ENCODE measurements at places on chromosomes 5 and 9. TPM values are rescaled to one million over a fixed set of nuclear protein-coding genes. Genes with fewer than 3 reads are reported as not detected.

Gene ADRB2
- 1.0 TPM for total RNA-seq

Gene SCGB3A1
- not detected for total RNA-seq

- H3K4me3 ChIP-seq, result no peak overlapping the region
- DNase-seq, result no peak
- no peak overlapping the region for H3K27ac ChIP-seq
- H3K27me3 ChIP-seq, result no peaks in the 10 kb centered on the region
- H3K4me1 ChIP-seq, result no peaks in the 10 kb centered on the region
- no peaks in the 10 kb centered on the region for H3K36me3 ChIP-seq
Measured at GRCh38 chr5:82314964-82315758, 37.0 kb upstream of the RPS23 start.

DNA sequence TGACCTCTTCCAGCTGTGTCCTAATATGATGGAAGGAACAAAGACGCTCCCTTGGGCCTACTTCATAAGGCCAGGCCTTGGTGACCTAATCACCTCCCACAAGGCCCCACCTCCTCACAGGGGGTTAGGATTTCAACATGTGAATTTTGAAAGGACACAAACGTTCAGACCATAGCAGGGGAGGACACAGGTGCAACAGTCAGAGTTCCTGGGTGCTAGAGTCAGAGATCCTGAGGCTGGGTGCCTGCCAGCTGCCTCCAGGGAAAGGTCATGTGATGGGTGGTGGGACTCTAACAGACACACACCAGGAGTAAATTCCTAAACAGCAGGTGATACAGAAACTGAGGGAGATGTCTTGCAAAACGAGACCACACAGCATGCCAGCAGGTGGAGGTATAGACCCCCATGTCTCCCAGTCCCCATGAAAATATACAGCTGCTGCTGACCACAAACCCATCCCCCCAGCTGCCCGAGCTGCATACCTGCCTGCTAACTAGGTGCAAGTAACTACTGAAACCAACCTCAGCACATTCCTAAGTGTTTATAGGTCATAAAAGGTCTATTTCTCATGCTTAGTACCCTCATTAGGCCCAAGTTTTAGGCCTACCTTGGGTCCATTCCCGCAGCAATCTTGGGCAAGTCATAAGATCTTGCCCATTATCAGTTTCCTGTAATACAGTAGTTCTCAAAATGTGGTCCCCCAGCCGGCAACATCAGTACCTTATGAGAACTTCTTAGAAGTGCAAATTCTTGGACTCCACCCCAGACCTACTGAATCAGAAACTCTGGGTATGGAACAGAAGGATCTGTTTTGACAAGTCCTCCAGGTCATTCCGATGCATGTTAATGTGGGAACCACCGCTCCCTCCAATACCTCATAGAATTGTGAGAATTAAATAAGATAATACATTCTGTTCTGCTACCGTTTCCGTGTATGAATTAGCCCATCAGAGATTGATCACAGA lies 245.3 kb downstream of the ENC1 start:
- H3K27ac ChIP-seq, result no peak overlapping the region
- H3K4me1 ChIP-seq, result no peaks in the 10 kb centered on the region
- H3K36me3 ChIP-seq, result no peaks in the 10 kb centered on the region
- H3K4me3 ChIP-seq, result no peak overlapping the region
- H3K27me3 ChIP-seq, result no peaks in the 10 kb centered on the region

DNA sequence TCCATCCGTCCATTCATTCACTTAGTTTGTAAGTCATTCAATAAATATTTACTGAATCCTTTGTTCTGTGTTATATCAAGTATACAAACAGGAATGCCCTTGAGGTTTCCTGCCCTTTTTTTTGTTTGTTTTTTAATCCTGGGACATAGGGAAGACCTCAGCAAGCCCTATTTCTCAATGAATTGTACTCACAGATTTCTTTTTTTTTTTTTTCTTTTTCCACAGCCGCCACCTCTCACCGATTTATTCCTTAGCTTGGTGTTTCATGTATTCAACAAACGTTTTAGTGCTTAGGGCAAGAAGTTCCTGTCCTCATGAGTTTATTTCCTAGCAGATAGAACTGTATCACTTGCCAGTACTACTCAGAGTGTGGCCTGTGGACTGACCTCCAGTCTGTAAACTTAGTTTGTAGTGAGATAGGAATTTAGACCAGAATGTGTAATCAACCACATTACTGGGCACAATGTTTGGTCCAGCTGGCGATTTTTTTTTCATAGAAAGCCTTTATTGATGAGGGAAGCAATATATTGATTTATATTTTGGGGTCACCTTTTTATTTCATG lies 35.4 kb upstream of the C5orf47 start:
- H3K27me3 ChIP-seq, result no peaks in the 10 kb centered on the region
- peaks cover 22% of the 10 kb centered on the region for H3K36me3 ChIP-seq
- H3K4me1 ChIP-seq, result peaks cover 4% of the 10 kb centered on the region
- H3K27ac ChIP-seq, result no peak overlapping the region
- DNase-seq, result peak; percentile 74
- H3K4me3 ChIP-seq, result no peak overlapping the region

DNA sequence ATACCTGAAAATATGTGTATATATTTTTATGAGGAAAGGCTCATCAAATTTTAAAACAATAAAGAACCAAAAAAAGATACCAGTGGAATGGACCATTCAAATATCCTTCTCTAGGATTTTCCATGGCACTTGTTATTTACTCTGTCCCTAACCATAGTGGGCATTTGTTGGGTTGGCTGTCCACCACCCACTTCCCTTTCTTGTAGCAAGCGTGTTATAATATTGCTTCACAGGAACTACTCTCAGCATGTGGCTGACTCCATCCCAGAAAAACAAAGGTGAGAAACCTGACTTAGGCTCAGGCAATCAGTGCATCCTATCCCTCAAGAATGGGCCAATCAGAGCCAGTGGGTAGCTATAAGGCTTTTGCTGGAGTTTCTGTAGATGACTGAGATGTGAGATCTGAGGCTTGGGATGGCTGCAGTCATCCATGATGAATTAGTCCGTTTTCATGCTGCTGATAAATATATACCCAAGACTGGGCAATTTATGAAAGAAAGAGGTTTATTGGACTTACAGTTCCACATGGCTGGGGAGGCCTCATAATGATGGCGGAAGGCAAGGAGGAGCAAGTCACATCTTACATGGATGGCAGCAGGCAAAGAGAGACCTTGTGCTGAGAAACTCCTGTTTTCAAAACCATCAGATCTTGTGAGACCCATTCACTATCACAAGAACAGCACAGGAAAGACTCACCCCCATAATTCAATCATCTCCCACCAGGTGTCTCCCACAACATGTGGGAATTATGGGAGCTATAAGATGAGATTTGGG lies 17.2 kb downstream of the C5orf63 start:
- no peaks in the 10 kb centered on the region for H3K36me3 ChIP-seq
- H3K4me1 ChIP-seq, result no peaks in the 10 kb centered on the region
- H3K4me3 ChIP-seq, result no peak overlapping the region
- no peak overlapping the region for H3K27ac ChIP-seq
- H3K27me3 ChIP-seq, result no peaks in the 10 kb centered on the region

DNA sequence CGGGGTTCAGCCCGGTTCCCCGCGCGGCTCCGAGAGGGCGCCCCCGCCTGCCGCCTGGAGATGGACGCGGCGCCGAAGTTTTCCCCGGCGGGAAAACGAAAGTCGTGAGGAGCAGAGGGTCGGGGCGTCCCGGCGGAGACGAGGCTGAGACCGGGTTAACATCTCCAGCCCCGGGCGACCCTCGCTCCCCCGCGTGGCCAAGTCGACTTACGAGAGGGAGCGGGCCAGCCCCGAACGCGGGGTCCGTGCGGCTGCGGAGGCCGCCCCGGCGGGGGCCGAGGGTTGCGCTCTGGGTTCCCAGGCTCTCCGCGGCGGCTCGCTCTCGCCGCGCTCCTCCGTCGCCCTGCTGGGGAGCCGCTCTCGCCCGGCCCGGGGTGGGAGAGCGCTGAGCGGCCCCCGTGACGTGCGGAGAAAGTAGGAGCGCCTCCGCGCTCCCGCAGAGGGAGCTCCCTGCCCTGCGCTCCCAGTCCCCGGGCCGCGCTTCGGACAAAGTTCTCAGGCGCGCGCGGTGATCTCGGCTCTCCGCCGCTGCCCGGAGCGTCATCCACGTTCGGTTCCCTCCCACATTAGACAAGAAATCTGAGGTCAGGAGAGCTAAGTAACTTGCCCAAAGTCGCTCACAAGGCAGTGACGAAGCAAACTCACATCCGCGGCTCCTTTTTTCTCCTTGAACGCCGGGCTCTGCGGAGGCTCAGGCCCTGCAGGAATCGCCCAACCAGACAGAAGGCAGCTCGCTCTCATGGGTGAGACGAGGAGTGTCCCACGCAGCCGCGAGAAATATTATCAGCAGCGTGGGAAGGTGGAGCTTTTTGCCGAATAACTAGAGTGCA lies 1.2 kb upstream of the GCNT4 start:
- DNase-seq, result no peak
- H3K27ac ChIP-seq, result peak overlapping the region; percentile 51
- peak overlapping the region; percentile 53 for H3K4me3 ChIP-seq
- H3K4me1 ChIP-seq, result peaks cover 8% of the 10 kb centered on the region
- H3K27me3 ChIP-seq, result no peaks in the 10 kb centered on the region

- no peaks in the 10 kb centered on the region for H3K4me1 ChIP-seq
- no peak overlapping the region for H3K27ac ChIP-seq
- no peak overlapping the region for H3K4me3 ChIP-seq
- H3K27me3 ChIP-seq, result no peaks in the 10 kb centered on the region
Measured at GRCh38 chr5:145509336-145510136, 325.6 kb downstream of the PRELID2 start.

DNA sequence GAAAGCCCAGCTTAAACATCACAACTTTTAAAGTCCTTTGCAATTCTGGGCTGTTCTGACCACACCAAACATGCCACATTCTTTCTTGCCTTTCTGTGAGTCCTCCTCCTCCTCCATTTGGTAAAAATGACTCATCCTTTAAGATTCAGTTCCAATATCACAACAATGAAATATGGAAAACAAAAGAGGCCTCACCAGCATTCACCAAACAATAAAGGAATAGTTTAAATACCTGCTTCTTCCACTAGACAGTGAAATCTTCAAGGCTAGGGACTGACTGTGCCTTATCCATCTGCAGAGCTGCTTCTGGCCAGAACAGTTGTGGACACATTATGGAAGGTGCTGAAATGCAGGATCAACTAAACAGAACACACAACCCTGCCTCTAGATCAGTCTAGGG lies 36.0 kb downstream of the NR6A1 start:
- peak overlapping the region; percentile 2 for H3K27ac ChIP-seq
- no peak for DNase-seq
- no peak overlapping the region for H3K4me3 ChIP-seq
- peaks cover 33% of the 10 kb centered on the region for H3K4me1 ChIP-seq

Gene BTNL9
- 37.5 TPM for total RNA-seq

GRCh38 chr9:36492865-36493264 lies 79.8 kb upstream of the MELK start:
- H3K36me3 ChIP-seq, result no peaks in the 10 kb centered on the region
- H3K27me3 ChIP-seq, result no peaks in the 10 kb centered on the region
- no peak overlapping the region for H3K4me3 ChIP-seq

Gene OLFML2A
- 44.5 TPM for total RNA-seq

DNA sequence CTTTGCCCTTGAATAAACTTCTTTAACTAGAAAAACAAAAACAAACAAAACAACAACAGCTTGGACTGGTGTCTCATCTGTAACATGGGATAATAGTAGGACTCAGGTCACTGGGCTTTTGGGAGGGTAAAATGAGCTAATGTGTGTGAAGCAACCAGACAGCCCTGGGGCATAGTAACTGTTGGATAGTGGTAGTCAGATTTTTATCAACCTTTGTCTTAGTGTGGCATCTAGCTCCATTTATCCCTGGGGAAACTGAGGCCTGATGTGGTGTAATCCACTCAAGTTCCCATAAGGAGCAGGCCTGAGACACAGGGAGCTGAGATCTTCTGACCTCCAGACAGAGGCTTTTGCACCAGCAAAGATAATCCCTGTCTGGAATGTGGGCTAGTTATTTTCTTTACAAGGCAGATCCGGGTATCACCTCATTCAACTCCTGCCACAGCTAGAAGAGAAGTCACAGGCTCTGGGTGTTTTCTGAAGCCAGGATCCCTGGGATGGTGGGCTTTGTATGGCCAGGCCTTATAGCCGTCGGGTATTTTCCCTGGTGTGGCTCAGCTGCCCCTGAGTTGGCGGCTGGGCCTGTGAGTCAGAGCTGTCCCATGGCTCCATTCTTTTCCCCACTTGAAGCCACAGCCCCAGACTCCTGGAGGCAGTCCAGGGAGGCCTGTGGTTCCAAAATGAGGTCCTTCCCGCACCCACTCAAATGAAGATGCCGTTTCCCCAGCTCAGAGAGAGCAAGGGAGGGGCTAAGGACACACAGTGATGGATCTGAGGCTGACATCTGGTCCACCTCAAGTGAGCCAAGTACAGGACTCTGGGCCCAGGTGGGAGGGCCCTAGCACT lies 26.1 kb upstream of the CSF1R start:
- no peak overlapping the region for H3K4me3 ChIP-seq
- H3K27ac ChIP-seq, result no peak overlapping the region
- no peak for DNase-seq

Gene LMX1B
- total RNA-seq, result 2.6 TPM

Gene N4BP3
- total RNA-seq, result 2.3 TPM

Data from Panc1 (cell line).